ENCODE measurements at places on chromosomes 1 and 21. TPM values are rescaled to one million over a fixed set of nuclear protein-coding genes. Genes with fewer than 3 reads are reported as not detected.

The NDUFV3 gene
- 89.8 TPM for total RNA-seq

The ATAD3C gene
- 0.99 TPM for total RNA-seq

- DNase-seq = no peak
- no peak overlapping the region for H3K4me3 ChIP-seq
- H3K27me3 ChIP-seq = no peaks in the 10 kb centered on the region
- no peak overlapping the region for H3K27ac ChIP-seq
- no peaks in the 10 kb centered on the region for H3K36me3 ChIP-seq
Measured at GRCh38 chr1:163730411-163730821, 408.7 kb downstream of the NUF2 start.

- H3K27me3 ChIP-seq = no peaks in the 10 kb centered on the region
- no peak for DNase-seq
- no peaks in the 10 kb centered on the region for H3K4me1 ChIP-seq
- H3K27ac ChIP-seq = no peak overlapping the region
Measured at GRCh38 chr21:39951183-39952101, 84.2 kb downstream of the PCP4 start.

The IRF6 gene
- 1.1 TPM for total RNA-seq

The LCE3E gene
- total RNA-seq = not detected

DNA sequence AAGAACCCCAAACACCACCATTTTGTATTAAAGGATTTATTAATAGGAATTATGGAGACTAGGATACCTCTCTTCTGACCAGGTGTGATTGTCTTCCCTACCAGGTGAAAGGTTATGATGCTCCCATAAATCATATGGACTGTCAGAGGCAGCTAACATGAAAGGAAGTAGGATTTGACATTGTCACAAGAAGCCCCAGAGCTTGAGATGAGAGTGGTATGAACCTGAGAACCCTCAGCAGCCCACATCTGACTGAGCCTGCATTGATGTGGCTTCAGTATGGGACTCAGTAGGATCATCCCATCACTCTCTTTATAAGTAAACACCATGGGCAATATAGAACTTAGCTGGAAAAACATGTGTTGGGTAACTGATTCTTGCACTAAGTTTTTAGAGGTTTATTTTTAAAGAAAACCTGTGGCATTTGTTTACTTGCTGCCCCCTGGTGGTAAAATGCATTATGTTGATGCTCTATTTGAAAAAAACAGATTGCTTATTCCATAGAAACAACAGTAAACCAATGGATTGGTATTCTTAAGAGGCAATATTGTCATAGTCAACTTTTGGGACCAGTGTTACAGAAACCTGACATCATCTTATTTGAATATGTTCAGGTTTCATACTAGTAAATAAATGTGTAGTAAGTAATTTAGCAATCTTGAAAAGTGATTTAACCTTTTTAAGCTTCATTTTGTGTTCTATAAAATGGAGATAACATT is 16.6 kb upstream of the CACYBP start:
- H3K36me3 ChIP-seq = peaks cover 14% of the 10 kb centered on the region
- H3K27me3 ChIP-seq = no peaks in the 10 kb centered on the region
- no peak overlapping the region for H3K27ac ChIP-seq
- no peak overlapping the region for H3K4me3 ChIP-seq

DNA sequence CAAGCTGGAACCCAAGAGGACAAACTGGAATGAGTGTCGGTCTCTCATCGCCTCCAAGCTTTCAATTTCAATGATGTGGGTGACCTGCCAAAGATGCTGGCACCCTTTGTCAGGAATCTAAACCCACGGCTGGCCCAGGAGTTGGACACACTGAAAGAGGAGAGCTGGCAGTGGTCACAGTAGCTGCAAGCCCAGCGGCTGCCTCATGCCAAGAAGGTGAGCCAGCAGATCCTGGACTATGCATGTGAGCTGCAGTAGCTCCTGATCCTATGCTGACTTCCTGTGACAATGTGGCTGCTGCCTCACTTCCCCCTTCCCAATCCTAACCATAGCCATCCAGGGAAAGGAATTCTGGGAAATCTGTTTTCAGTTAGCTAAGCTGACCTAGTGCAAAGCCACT is 117.0 kb upstream of the VAV3 start:
- H3K27ac ChIP-seq = no peak overlapping the region
- H3K36me3 ChIP-seq = no peaks in the 10 kb centered on the region
- DNase-seq = no peak
- no peak overlapping the region for H3K4me3 ChIP-seq
- H3K27me3 ChIP-seq = no peaks in the 10 kb centered on the region

- no peaks in the 10 kb centered on the region for H3K27me3 ChIP-seq
- no peak overlapping the region for H3K27ac ChIP-seq
- no peak overlapping the region for H3K4me3 ChIP-seq
- no peak for DNase-seq
- H3K36me3 ChIP-seq = no peaks in the 10 kb centered on the region
Measured at GRCh38 chr1:72636631-72637030, 354.3 kb upstream of the NEGR1 start.

GRCh38 chr1:225534772-225535171 is 106.9 kb upstream of the LBR start:
- DNase-seq = no peak
- no peaks in the 10 kb centered on the region for H3K27me3 ChIP-seq
- peaks cover 10% of the 10 kb centered on the region for H3K36me3 ChIP-seq
- H3K27ac ChIP-seq = no peak overlapping the region

- H3K36me3 ChIP-seq = no peaks in the 10 kb centered on the region
- no peak overlapping the region for H3K4me3 ChIP-seq
- no peaks in the 10 kb centered on the region for H3K27me3 ChIP-seq
- DNase-seq = no peak
- H3K27ac ChIP-seq = no peak overlapping the region
Measured at GRCh38 chr1:8800416-8800815, 17.0 kb downstream of the RERE start.

The TFF2 gene
- not detected for total RNA-seq

The HEYL gene
- total RNA-seq = 6.2 TPM

The GJA9 gene
- not detected for total RNA-seq

DNA sequence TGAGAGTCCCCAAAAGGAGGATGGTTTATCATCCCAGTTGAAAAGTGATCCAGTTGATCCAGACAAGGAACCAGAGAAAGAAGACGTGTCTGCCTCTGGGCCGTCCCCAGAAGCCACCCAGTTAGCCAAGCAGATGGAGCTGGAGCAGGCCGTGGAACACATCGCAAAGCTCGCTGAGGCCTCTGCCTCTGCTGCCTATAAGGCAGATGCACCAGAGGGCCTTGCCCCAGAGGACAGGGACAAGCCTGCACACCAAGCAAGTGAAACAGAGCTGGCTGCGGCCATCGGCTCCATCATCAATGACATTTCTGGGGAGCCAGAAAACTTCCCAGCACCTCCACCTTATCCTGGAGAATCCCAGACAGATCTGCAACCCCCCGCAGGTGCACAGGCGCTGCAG is 43.3 kb downstream of the ZBTB17 start:
- DNase-seq = no peak
- H3K4me3 ChIP-seq = no peak overlapping the region
- no peaks in the 10 kb centered on the region for H3K27me3 ChIP-seq
- peaks cover 10% of the 10 kb centered on the region for H3K36me3 ChIP-seq
- H3K27ac ChIP-seq = no peak overlapping the region
- no peaks in the 10 kb centered on the region for H3K4me1 ChIP-seq
